ENCODE measurements at places on chromosomes 16 and 17.

DNA sequence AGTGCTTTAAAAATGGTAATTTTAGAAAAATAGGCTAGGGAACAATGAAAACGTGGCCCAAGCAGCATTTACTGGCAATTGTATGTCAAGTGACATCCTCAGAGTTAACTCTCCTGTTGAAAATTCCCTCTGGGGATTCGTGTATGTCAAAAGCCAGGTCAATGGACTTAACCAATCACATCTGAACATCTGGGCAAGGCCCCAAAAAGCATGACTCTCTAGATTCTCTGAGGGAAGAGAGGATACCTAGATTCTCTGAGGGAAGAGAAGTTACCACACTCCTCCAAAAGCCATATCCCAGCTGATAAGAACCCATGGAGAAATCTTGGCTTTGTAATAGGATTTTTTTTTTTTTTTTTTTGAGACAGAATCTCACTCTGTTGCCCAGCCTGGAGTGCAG, 23.5 kb downstream of the NFE2L1 start:
- DNase-seq: no peak

DNA sequence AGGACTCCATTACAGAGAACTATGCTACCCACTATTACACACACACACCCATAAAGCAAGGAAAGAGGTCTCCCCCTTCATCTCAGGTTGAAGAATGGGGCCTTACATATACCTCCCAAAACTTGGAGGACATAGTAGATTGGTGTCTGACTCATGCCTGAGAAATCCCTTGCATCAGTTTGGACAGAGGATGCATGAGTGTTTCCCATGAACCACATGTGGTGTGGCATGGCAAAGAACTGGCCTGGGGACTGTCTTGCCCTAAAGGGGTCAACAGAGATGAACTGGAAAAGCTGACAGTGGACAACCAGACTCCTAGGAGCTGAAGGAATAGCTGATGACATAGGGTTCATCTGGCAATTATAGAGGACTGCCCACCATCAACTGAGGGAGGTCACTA, 54.0 kb downstream of the DYNLRB2 start:
- no peak for DNase-seq

- DNase-seq: no peak
Measured at GRCh38 chr16:64983963-64984362, 137.9 kb downstream of the CDH11 start.

DNA sequence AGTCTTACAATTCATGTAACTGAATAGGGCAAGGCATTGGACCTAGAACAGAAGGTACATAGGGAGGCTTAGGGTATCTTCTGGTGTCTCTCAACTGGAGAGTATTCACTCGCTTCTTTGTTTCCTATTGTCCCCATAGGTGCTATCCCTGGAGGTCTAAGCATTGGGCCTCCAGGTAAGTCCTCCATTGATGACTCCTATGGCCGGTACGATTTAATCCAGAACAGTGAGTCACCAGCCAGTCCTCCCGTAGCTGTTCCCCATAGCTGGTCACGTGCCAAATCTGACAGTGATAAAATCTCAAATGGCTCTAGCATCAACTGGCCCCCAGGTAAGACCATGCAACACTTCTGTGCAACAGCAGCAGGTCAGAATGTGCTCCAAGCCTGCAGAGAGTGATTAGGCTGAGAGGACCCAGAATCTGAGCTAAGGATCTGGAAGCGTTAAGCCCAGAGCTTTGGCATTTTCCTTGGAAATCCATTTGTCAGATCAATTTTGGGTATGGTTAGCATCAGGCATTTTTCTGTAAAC, 35.7 kb downstream of the TMC6 start:
- DNase-seq: no peak

DNA sequence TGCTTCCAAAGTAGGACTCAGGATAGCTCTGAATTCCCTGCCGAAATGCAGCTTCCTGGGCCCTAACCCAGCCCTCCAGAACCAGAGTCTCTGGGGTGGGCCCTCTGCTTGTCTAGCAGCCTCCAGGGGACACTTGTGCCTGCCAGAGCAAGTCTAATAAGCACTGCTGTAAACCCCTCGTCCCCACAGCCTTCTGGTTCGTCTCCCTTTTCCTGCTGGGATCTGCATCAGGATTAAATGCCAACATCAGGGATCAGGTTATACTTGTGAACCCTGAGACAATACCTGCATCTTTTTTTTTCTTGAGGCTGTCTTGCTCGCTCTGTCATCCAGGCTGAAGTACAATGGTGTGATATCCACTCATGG, 282.0 kb downstream of the SEC14L1 start:
- DNase-seq: no peak
